ENCODE measurements at places on chromosomes 2 and 18. TPM values are rescaled to one million over a fixed set of nuclear protein-coding genes. Genes with fewer than 3 reads are reported as not detected.
A peak's percentile ranks its signal among the peaks of the same experiment; 100 is the strongest.

Gene TXNDC2
- total RNA-seq: 0.09 TPM

Gene LHCGR
- 0.31 TPM for total RNA-seq

Gene DNAH6
- total RNA-seq: 0.18 TPM

Gene UGT1A6
- total RNA-seq: not detected

Gene RGPD4
- total RNA-seq: 0.05 TPM

Gene GRP
- total RNA-seq: not detected

Gene CNGA3
- not detected for total RNA-seq

Gene CRYGD
- total RNA-seq: 6.3 TPM

- DNase-seq: no peak
These were observed 11.8 kb downstream of the VIL1 start for GRCh38 chr2:218430721-218431120.

DNA sequence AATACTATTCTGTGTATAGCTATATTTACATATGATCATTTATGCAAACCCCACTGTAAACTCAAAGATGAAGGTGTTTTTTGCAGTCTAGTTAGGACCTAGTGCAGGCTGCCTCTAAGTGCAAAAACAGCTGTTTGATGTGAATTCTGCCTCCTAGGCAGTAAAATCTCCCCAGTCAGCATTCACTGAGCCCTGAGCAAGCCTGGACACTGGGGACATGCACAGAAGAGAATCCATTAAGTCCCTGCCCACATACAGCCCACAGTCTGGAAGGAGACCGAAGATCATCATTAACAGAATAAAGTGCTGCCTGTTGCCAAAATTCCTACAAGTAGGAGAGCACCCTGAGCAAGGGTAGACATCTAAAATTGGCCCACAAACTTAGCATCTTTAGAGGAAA is 14.4 kb upstream of the BIN1 start:
- DNase-seq: no peak

DNA sequence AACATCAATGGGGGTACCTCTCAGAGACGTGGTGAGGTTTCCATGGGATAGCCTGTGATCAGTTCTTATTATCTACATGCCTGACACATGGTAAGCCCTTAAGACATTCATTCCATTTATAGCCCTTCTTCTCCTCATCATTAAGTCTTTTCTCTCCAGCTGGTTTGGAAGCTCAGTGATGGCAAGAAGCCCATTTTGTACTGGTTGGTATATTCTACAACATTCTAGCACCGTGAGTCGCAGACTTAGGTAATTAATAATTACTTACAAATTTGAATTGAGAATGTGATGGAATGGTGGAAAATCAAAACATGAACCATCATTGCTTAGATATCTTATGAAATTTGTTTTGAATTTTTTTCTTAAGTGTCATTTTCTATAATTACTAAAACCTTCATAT is 472.6 kb downstream of the DLGAP1 start:
- no peak for DNase-seq

GRCh38 chr2:568639-569235 is 108.5 kb downstream of the TMEM18 start:
- no peak for DNase-seq

DNA sequence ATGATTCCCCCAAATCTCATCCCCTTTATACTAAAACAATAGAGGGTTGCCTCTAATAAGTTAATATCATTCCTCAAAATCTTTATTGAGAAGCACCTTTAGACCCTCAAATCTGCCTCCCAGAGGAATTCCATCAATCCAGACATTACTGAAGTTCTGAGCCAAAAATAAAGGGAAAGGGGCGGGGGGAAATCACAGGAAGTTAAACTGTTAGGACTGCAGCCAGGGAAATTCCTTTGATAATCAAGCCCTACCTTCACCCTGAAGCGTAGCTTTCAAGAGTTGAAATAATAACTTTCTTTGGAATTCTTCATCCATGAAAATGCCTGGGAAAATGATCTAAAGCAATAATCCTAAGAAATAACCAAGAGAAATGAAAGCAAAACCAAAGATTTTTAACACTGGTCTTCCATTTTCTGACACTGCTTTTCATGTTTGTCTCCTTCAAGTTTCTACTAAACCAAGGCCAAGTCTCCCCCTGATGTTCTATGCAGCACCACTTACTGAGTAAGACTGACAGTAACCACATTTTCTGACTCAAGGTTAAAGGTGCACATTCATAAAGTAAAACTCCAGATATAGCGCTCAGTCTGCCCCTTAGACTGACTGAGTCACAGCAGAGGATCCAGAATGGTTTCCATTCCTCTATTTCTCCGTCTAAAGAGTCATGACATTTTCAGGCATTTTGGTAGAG is 78.2 kb downstream of the TCF4 start:
- no peak for DNase-seq

GRCh38 chr2:232629129-232629475 is 4.3 kb upstream of the EFHD1 start:
- DNase-seq: no peak

- DNase-seq: no peak
These were observed 63.4 kb upstream of the ADAM23 start for GRCh38 chr2:206379886-206380285.

DNA sequence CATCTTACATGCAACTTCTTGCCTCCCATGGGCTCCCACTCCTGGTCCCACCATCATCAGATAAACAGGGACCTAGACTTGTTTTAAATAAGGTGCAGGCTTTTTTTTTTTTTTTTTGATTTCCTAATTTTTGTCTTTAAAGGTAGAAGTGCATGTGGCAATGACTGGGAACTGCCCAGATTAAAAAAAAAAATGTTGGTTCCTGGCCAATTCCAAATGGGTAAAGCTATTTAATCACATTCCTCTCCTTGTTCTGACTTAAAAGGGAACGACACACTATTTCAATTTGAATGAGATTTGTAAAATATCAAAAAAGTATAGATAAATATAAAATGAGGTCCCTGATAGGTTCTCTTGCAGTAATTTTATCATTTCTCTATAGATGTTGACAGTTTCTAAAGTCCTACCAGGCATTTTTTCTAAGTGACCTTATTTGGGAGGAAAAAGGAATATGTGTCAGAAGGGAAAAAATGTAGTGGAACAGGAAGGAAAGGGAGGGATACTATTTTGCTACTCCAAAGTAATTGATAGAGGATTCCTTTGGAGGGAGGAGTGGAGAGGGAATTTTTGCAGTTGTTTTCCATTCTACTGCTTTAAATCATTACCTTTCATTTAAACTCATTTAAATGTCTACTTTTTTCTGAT is 43.3 kb downstream of the DDX1 start:
- no peak for DNase-seq

- DNase-seq: no peak
These were observed 202.1 kb upstream of the REV1 start for GRCh38 chr2:99691926-99692325.

- DNase-seq: no peak
These were observed 92.5 kb downstream of the ZFP36L2 start for GRCh38 chr2:43133708-43134570.

DNA sequence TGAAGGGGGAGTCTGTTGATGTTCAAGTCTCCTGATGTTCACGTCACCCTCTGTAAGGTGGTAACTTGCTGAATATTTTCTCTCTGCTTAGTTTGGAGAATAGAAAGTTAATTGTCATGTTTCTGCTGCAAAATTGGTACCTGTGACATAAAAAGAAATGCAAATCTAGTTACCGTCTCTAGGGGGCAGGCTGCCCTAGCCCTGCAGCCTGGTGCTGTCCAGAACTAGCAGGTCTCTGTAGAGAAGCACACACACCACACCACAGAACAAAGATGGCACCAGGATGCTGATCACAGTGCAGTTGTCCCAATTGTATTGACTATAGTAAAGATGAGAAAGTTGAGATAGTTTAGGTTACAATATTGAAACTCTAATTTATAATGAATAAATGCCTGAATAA is 47.0 kb downstream of the SLC9A4 start:
- DNase-seq: peak; percentile 20

- DNase-seq: no peak
These were observed 36.5 kb upstream of the CYTIP start for GRCh38 chr2:157480182-157480961.

DNA sequence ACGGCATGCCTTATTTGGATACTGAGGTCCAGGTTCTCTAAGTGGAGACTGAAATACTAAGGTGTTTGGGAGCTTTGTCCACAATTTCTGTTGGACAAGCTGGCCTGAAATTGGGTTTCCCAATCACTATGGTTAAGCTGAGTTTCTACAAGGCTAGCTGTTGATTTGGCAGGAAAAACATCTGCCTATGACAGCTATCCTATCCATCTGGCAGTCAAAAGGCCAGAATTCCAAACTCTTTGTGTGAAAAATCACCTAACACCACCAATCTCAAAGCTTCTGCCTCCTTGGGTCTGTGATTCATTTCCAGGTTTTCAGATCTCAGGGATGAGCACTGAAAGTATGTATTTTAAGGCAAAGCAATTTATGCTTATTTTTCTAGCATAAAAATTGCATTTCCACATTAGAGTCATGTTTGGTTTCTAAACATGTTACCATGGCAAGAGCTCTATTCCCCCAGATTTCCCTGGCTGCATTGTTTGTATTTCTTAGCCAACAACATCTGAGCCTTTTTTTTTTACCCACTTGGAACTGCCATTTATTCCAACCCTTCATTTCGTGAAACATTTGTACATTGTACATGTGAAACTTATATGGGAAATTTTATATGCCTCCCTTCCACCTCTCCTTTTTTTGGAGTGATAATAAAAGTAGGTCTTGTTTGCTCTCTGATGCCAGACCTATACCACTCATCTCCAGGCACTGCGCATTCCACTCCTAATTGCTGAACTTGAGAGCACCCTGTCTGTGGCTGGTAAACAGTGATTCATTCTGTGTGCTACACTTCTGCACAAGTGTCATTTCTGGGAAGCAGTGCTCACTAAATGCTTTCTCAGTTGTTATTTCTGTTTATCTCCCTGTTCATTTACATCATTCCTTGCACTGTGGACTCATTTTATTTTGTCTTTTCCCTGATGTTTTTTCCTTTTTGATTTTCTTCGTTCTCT is 15.9 kb upstream of the CCDC85A start:
- DNase-seq: no peak

Data from WTC11 (cell line).